ENCODE measurements at places on chromosomes 11 and 22. TPM values are rescaled to one million over a fixed set of nuclear protein-coding genes. Genes with fewer than 3 reads are reported as not detected.

The ACTN3 gene
- not detected for total RNA-seq

The C11orf71 gene
- total RNA-seq: 10.5 TPM

The SAA4 gene
- not detected for total RNA-seq

DNA sequence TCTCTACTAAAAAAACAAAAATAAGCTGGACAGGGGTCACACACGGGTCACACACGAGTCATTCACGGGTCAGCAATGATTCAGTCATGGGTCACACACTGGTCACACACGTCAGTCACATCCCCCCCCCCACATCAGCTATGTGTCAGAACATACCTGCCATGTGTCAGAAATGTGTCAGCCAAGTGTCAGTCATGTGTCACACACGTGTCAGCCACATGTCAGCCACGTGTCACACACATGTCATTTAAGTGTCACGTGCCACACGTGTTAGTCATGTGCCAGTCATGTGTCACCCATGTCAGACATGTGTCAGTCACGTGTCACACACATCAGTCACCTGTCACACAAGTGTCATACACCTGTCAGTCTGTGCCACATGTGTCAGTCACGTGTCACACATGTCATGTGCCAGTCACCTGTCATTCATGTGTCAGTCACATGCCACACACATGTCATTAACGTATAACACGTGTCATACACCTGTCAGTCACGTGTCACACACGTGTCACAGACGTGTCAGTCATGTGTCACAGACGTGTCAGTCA lies 28.7 kb upstream of the MMP20 start:
- H3K27me3 ChIP-seq: peaks cover 9% of the 10 kb centered on the region
- H3K27ac ChIP-seq: no peak overlapping the region
- H3K4me1 ChIP-seq: no peaks in the 10 kb centered on the region
- no peak overlapping the region for H3K4me3 ChIP-seq

- no peak overlapping the region for H3K27ac ChIP-seq
- no peaks in the 10 kb centered on the region for H3K36me3 ChIP-seq
Measured at GRCh38 chr11:3626250-3626960, 15.4 kb downstream of the ART5 start.
